Upper lobe of right lung (tissue), 1 donor: ENCODE measurements at places on chromosomes 13 and 19.
A peak's percentile ranks its signal among the peaks of the same experiment; 100 is the strongest.

DNA sequence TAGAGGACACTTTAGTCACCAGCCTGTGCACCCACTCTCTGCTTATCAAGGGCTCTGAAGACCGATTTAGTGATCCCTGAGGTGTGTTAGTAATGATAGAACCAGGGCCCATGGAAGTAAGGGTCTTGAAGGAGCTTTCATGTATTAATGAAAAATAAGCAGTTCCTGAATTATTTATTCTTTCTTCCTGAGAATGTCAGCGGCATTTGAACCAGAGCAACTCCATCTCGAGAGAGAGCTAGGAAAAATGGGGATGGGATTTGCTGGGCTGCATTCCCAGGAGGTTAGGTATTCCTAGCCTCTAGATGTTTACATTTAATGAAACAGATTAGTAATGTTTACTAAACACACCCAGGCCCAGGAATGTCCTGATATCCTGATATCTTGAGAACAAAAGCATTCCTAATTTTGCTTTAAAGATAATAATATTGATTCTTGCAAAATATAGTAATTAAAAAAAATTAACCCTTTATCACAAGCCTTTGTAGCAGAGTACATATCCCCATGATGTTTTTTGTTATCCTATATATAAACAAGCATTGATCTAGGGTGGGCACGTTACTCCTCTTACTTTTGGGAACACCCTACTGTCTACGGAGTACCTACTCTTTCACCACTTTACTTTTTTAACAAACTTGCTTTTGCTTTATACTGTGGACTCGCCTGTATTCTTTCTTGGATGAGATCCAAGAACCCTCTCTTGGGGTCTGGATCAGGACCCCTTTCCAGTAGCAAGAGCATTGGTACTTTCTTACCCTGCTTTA lies 63.1 kb downstream of the COG3 start:
- DNase-seq: no peak

GRCh38 chr19:7620442-7621412 lies 8.6 kb downstream of the XAB2 start:
- DNase-seq: peak; percentile 68

DNA sequence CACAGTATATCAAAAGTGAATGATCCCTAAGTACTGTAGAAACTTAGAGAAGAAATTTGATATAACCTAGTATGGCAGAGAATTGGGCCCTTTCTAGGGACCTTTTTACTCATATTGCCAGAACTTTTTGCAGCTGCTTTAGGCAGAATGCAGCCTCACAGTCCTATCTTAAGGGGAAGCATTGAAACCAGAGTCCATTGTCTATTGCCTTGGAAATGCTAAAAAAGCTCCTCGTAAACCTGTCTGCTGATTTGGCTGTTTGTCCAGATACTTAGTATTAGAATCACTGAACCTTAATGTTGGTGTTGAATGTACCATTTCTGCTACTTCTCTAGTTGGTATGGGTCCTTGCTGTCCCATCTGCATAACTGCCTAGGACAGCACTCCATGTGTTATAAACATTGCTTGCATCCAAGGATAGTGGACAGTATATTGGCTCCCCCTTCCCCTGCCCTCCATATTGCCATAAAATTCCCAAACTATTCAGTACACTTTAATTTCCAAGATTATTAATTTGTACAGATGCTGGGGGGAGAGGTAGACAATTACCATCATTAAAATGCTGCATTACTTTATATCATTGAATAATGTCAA lies 36.1 kb downstream of the LSM14A start:
- no peak for DNase-seq

DNA sequence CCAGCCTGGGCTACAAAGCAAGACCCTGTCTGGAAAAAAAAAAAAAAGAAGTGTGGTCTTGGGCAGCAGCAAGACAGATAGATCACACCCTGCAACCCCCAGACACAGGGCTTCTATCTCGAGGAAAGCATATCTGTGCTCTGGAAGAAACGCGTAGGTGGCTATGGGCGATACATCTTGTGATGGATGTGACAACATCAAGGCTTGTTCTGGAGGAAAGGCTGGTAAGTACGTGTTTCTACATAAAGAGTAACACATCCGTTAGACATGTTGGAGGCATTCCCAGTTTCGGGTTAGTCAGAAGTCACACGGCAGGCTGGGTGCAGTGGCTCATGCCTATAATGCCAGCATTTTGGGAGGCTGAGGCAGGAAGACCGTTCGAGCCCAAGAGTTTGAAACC lies 6.6 kb upstream of the DHDH start:
- DNase-seq: peak; percentile 81

DNA sequence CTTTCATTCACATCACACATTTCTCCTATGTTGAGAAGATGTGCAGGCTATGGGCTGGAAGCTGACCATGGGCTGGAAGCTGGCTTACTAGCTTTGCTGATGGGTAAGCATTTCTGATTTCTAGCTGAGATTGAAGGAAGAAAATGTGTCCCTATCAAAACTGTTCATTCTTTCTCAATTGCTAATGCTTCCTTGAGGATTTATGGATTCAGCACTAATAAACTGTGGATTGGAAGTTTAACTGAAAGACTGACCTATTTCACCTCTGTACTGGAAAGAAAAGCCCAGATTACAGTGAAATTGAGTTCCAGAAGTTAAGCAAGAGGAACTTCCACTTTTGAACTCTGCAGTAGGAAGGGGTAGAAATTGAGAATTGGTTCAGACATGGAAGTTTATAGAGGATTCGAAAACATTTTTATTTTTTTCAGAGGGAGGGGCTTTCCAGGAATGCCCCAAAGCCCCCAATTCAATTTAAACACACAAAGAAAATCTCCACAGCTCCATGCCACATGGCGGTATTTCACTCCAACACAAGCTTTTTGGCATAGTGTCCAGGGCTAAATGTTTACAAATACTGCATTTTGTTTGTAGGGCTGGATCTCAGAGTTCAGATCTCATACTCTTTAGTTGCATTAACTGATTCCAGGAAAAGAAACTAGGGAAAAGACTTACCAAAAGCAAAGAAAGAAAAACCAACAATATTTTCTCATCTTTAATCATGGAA lies 61.2 kb upstream of the ARGLU1 start:
- DNase-seq: no peak

DNA sequence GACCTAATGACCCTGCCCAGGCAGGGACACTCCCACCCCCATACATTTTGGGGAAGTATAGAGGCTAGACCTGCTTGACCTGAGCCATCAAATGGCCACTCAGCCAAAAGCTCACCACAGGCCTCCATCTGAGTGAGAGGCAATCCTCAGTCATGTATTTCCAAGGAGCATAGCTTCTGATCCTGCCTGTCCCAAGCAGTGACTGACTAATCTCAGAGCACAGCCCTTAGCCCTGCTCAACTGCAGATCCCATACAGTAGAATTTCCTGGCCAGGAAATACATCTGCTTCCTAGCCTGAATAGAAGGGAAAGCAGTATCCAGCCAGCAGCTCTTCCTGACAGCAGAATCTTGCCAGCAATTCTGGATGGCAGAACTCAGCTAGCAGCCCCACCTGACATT lies 880.6 kb upstream of the GPC6 start:
- DNase-seq: no peak

GRCh38 chr19:16375157-16375935 lies 50.7 kb downstream of the KLF2 start:
- no peak for DNase-seq

DNA sequence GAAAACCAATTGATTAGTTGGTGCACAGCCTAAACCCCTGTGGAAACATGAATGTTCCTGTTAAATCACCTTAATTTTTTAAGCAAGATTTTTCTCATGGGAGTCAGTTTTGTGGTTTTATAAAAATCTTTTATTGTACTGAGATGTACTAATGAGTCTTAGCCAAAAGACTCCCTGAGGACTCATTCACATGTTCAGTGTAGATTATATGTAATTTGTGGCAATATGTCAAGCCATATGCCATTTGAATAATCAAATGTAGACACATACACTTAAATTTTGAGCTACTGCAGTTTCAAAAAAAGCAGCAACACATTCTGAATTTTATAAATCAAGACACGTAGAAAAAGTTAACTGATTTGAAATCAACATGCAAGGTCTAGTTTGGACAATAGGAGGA lies 395.2 kb downstream of the MYO16 start:
- DNase-seq: no peak

DNA sequence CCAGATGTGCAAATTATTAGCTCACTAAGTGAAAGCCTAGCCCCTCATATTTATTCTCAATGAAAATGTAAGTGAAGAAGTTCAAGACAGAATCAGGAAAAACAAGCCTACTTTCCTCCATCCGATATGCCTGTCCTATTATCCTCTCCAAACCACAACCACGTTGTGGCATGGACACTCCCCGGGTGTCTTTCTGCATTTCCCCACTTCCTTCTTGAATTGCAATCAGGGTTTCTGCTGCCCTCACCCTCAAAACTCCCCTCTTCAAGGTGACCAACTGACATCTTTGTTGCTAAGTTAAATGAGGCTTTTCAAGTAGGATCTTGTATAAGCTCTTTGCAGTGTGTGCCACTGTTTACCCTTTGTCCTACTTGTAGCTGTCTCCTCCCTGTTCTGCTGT lies 11.8 kb downstream of the SLC25A30 start:
- no peak for DNase-seq
